ENCODE measurements at places on chromosomes 16 and 17.

DNA sequence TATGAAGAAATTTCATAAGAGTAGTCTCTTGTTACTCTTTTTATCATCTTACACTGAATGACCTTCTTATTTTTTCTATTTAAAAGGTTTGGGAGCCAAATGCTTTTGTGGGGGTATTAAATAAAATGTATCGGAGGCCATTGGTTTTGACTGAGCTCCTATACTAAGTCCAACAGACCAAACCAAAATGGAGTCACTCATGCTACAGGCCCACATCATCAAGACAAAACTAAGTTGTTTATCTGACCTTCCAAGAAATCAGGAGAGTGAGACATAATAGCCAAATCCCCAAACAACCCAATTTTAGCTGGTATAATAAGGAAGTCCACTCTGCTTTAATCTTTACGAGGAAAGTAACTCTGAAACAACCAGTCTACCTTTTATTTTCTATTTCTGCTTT, 48.1 kb upstream of the ALOX12 start:
- no peak for DNase-seq

GRCh38 chr16:67013823-67014633, 14.9 kb upstream of the CBFB start:
- peak; percentile 71 for DNase-seq

DNA sequence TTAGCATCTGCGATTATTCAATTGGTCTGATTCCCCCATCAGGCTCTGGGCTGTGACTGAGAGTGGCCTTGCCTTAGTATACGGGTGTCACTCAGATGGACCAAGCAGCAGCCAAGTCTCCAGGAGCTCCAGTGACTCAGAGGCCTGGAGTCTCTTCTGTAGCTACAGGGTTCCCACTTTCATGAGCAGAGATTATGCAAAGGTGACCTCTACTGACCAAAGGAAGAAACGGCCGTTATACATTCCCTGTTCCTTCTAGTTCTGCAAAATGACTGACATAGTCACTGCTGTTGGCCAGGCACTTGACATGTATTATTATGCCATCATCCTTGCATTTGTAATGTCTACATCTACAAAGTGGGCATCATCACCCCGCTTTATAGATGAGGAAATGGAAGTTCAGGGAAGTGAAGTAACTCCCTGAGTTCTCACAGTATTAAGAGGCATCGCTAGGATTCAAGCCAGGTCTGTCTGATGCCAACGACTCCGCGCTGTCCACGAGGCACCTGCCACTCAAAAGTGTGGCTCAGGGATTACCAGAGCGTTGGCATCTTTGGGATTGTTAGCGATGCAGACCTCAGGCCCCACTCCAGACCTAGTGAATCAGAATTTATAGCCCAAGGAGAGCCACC, 23.3 kb downstream of the SLC38A7 start:
- DNase-seq = peak; percentile 77

GRCh38 chr17:41869426-41869825, 4.2 kb upstream of the KLHL11 start:
- DNase-seq = no peak

DNA sequence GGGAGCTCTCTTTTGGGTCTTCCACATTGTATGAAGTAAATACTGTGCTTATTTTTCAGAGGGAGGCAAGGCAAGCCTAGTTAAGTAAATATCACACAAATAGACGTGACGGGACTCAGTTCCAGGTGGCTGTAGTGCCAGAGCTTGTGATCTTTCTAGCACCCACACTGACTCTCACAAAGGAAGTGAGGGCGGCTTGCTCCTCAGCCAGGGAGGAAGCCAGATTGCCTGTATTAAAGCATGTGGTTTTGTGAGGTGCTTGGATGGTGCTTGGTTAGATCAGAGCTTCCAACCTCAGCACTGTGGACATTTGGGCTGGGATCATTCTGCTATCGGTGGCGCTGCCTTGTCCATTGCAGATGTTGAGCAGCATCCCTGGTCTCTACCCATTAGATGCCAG, 80.1 kb downstream of the VAT1L start:
- no peak for DNase-seq

DNA sequence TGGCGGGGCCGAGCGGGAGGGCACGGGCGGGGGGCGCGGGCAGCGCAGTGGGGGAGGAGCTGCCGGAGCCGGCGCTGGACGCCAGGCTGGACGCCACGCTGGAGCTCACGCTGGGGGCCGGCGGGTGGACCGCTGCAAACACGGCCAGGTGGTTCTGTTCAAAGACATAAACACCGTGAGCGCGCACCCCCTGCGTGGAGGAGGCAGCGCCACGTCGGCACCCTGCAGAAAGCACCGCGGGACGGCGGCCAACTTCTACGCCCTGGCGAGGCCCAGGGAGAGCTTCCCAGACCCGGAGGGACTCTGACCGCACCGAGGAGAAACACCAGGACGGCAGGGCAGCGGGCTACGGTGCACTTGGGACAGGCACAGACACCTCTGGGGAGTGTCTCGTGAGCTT, 29.3 kb downstream of the UNKL start:
- DNase-seq = no peak

DNA sequence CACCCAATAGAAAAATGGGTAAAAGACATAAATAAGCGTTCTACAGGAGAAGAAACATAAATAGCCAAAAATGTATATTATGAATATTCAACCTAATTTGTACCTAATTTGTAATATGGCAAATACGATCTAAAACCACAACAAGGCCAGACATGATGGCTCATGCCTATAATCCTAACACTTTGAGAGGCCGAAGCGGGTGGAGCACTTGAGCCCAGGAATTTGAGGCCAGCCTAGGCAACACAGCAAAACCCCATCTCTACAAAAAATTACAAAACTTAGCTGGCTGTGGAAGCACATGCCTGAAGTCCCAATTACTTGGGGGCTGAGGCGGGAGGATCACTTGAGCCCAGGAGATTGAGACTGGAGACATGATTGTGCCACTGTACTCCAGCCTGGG, 30.1 kb downstream of the CRLF3 start:
- DNase-seq = no peak

- DNase-seq = no peak
Observed at GRCh38 chr17:75476271-75476671, 19.8 kb downstream of the TMEM94 start.

DNA sequence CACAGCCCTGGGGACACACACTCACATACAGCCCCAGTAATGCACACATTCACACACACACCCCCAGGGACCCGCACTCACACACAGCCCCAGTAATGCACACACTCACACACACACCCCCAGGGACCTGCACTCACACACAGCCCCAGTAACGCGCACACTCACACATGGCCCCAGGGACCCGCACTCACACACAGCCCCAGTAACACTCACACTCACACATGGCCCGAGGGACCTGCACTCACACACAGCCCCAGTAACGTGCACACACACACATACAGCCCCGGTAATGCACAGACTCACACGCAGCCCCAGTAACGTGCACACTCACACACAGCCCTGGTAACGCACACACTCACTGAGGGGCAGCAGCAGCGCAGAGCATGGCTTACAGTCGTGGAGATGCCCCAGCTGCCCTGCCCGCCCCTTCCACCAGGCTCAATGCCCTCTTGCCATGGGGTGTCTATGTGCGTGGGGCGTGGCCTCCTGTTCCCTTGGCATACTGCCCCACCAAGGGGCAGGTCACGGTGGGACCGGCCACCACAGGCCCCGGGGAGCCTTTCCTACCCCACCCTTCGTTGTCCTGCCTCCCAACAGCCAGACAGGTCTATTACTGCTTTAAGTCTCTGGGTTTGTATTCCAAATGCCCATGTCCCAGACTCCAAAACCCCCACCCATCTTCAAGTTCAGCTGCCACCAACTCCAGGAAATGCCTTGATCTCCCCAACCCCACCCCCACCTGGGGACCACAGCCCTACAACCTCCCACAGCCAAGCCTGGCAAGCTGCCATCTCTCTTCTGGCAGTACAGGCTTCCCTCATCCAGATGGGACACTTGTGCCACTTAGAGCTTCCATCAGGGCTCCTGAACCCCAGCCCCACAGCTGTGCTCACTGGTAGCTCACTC, 2.7 kb downstream of the CCDC102A start:
- DNase-seq = no peak

DNA sequence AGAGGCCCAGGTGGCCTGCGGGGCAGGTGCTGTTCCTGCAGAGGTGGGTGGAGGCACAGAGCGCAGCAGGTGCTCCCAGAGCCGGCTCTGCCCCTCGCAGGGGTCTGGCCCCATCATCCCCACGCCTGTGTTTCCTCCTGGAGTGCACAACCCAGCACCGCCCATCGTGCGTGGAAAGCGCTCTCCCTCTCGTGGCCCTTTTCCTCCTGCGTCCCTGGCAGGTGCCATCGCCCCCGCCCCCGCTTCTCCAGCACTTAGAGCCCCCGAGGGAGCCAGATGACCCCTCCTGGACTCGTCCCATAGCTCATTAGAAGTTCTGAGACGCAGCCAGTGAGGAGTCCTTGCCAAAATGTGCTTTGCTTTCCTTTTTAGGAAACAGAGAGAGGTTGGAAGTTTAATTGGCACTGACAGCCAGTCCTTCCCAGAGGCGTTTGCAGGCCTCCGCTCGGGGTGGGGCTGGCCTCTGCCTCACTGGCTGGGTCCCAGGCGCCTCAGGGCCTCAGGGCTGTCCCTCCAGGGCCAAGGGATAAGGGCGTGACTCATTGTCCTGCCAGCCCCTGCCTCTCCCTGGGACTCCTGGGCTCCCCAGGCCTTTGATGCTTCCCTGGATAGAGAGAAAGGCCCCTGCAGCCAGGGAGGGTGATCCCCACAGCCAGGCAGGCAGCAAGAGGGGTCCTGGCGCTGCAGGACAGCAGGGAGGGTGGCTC, 32.2 kb upstream of the CHMP6 start:
- DNase-seq = no peak

DNA sequence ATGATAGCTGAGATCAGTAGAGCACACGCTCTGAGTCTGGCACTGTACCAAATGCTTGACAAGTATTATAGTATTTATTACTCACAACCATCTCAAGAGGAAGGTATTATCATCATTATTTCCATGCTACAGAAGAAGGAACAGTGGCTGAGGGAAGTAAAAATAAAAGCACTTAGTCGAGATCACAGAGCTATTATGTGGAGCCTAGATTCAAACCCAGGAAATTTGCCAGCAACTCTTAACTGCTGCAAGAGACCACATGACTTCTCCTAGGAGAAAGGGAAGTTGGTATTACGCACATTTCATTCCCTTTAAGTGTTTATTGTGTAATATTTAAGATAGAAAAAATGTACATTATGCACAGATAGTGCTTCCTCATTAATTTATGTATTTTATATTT, 1.0 kb upstream of the RHOT1 start:
- peak; percentile 33 for DNase-seq

DNA sequence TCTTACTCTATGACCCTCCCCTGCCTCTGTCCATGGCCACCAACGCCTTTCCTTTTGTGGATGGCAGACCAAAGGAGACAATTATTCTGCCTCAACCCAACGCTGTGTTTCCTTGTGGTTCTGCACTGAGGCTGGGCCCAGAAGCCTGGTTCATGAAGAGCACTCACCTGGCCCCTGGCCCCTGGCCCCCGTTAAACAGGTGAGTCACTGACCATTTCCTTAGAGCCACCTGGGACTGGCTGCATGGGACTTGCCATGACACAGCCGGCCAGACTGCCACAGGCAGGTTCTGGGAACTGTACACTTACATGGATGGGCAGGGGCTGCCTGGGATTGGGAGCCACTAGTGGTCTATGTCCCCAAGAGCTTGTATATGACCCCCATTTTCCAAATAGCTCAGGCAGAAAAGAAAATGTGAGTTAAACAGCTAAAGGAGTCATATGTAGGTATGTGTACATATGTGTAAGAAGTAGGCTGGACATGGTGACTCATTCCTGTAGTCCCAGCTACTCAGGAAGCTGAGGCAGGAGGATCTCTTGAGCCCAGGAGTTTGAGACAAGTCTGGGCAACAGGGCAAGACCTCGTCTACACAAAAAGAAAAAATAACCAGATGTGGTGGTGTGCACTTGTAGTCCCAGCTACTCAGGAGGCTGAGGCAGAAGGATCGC, 181.9 kb upstream of the CACNG5 start:
- no peak for DNase-seq

GRCh38 chr16:68283801-68284598, 19.7 kb downstream of the SLC7A6 start:
- DNase-seq = peak; percentile 56

- no peak for DNase-seq
Observed at GRCh38 chr17:12107905-12108304, 87.2 kb downstream of the MAP2K4 start.

GRCh38 chr16:4868026-4868425, 20.7 kb downstream of the UBN1 start:
- DNase-seq = no peak

- no peak for DNase-seq
Observed at GRCh38 chr16:79909571-79909970, 309.0 kb upstream of the MAF start.

DNA sequence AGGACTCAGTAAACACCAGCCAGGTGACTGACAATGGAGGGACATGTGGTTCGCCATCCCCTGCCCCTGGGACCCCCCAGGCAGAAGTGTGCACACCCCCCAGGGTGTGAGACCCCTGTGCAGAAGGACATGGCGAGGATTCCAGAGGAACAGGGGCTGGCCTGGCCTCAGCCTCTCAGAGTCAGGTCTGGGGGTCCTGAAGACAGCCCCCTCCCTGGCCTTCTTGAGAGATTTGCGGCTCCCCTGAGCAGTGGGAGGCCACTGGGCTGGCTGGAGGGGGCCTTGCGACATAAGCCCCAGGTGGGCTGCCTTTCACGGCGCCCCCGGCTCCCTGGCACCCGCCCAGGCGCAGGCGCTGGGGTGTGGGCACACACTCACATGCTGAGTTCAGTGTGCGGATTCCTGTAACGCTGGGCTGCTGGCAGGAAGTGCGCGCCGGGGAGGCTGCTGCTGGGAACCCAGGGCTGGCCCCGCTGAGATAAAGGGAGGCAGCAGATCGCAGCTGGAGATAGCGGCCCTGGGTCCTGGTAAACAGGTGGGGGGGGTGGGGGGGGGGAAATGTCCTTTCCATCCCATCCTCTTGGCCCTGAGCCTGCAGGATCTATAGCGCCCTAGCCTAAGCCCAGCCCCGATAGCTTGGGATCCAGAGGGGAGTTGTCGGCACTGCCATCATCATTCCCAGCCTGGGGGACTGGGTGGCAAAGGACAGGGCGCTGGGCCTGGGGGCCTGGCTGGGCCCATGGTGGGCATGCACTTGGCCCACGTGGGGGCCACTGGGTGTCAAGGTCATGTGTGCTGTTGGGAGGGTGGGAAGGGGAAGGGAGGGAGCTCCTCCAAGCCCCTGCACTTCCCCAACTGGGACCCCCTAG, 27.1 kb downstream of the TMEM235 start:
- peak; percentile 41 for DNase-seq

DNA sequence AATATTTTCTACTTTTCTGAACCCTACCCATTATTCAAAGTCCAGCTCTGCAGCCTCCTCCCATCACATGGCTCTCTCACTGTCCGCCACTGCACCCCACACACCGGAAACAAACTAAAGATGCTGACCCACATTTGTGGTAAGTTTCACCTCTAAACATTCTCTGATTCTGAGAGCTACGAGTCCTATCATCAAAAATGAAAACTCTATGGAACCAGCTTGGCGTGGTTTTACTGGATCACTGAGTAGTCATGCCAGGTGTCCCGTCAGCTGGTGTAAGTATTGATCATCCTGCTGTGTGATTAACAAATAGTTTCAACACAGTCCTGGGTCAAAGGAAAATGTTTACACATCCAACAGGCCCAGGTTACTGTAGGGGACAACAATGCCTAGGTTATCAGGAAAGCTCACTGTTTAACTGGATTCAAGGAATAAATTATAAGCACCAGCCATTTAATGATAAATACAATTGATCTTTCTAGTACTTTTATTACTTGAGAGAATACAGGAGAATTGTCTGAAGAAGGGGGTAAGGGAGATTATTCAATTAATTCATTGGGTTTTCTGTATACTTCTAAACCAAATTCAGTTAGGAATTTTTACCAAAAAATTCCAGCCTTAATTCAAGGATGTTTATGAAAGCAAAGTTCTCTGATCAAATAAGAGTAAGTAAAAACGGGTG, 33.9 kb downstream of the CYTH1 start:
- DNase-seq = peak; percentile 50

Measured in NAMALWA (cell line).